Neural crest cell (in vitro differentiated cells): ENCODE measurements at places on chromosomes 5 and 9. TPM values are rescaled to one million over a fixed set of nuclear protein-coding genes. Genes with fewer than 3 reads are reported as not detected.
A peak's percentile ranks its signal among the peaks of the same experiment; 100 is the strongest.

PCDHB16 gene
- total RNA-seq: 11.4 and 12.6 TPM in 2 replicates

- H3K36me3 ChIP-seq: peaks cover 6% of the 10 kb centered on the region
- no peak overlapping the region for H3K4me3 ChIP-seq
- no peak overlapping the region for H3K27ac ChIP-seq
- no peak for DNase-seq
These were observed 8.0 kb downstream of the AFAP1L1 start for GRCh38 chr5:149279661-149280060.

DNA sequence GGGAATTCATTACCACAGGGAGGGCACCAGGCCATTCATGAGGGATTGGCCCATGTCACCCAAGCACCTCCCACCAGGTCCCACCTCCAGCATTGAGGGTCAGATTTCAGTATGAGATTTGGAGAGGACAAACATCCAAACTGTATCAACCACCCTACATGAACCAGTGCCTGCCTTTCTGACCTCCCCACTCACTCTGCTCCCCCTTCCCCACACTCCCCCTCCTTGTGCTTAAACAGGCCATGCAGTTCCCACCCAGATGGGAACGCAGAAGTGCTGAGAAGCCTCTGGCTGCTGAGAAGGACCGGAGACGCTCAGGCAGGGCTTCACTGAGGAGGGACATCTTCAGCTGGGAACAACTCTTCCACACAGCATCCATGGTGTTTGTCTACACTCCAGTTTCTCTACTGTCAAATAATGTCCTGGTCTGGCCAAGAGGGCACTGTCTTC, 30.0 kb upstream of the ADAMTS2 start:
- no peak for DNase-seq
- H3K36me3 ChIP-seq: no peaks in the 10 kb centered on the region
- no peaks in the 10 kb centered on the region for H3K4me1 ChIP-seq
- H3K27ac ChIP-seq: no peak overlapping the region
- H3K27me3 ChIP-seq: no peaks in the 10 kb centered on the region
- H3K4me3 ChIP-seq: no peak overlapping the region

EEIG1 gene
- 53.5 and 71.1 TPM in 2 replicates for total RNA-seq

DNA sequence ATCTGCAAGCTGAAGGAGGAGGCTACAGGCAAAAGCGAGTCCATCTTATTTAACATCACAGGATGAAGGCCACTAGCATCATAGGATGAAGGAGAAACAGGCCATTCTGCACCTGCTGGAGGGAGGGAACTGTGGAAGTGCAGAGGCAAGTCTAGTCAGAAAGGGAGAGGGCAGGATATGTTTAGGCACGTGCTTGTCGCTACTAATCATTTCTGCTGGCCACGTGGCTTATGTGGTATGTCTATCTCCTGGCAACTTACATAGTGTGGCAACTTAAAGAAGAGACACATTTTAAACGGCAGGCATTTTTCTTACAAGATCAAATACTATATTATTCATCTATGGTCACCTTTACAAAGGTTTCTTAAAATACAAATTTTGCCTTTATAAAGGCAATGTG, 74.0 kb downstream of the GNAQ start:
- H3K36me3 ChIP-seq: peaks cover 4% of the 10 kb centered on the region
- no peak overlapping the region for H3K4me3 ChIP-seq
- DNase-seq: no peak
- no peaks in the 10 kb centered on the region for H3K27me3 ChIP-seq

SMIM27 gene
- total RNA-seq: 10.2 and 13.6 TPM in 2 replicates

DNA sequence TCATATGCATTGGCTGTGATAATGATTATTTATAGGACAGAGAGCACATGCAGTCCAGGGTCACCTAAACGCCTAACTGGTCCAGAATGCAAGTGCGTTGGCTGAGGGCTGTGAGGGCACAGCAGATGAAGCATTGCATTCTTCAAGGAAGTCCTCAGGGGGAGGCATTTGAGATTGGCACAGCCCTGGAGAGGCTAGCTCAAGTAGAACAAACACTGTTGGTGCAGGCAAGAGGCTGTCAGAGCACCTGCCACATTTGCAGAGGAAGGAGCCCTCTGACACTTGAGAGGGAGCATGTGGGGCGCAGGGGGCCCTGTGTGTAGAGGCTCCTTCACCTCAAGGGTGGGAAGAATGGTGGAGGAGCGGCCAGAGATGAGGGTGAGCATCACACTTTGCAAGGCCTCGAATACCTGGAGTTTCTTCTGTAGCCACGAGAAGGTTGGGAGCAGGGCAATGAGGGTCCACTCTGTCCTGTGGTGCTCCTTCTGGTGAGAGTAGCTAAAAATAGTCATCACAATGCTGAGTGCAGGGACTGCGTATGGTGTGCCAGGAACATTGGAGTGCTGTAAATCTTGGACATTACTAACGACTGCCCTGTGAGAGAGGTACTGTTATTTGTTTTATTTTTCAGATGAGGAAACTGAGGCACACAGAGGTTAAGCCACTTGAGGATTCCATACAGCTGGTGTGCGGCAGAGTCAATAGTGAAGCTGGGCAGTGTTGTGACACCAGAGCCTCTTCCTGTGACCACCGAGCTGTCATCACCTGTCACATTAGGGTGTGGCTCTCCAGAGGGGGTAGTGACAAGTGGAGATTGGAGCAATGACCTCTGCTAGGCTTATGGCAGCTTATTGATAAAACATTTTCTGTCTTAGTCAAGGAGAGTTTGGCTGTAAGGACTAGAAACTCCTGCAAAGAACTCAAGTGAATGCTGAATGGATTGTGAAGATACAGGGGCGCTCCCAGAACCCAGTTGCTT, 100.2 kb downstream of the PIP5K1B start:
- H3K36me3 ChIP-seq: no peaks in the 10 kb centered on the region
- peaks cover 32% of the 10 kb centered on the region for H3K4me1 ChIP-seq
- DNase-seq: no peak
- H3K27ac ChIP-seq: no peak overlapping the region
- H3K4me3 ChIP-seq: no peak overlapping the region

GRCh38 chr5:171476701-171477100, 57.3 kb downstream of the FGF18 start:
- H3K27ac ChIP-seq: no peak overlapping the region
- no peak for DNase-seq
- H3K4me3 ChIP-seq: no peak overlapping the region
- H3K27me3 ChIP-seq: no peaks in the 10 kb centered on the region

DNA sequence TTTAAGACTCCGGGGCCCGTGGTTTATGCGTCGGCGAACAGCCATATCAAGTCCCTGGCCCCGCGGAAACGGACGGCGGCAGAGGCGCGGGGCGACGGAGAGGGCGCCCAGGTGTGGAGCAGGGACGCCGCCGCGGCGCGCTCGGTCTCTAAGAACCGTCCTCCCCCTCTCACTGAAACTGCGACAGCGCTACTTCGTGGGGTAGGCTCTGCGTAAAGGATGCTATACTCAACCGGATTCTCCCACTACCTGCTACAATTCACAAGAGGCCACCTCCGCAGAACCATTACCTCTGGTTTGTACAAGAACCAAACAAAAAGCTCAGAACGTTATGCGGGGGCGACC, 404 bp downstream of the MRNIP start:
- peak overlapping the region; percentile 98 for H3K4me3 ChIP-seq
- peaks cover 3% of the 10 kb centered on the region for H3K36me3 ChIP-seq
- H3K4me1 ChIP-seq: peaks cover 26% of the 10 kb centered on the region
- peak overlapping the region; percentile 88 for H3K27ac ChIP-seq
- no peak for DNase-seq
- H3K27me3 ChIP-seq: no peaks in the 10 kb centered on the region

RANBP3L gene
- not detected in 2 replicates for total RNA-seq

- peaks cover 40% of the 10 kb centered on the region for H3K4me1 ChIP-seq
- no peak for DNase-seq
- H3K36me3 ChIP-seq: peaks cover 3% of the 10 kb centered on the region
- peak overlapping the region; percentile 65 for H3K27ac ChIP-seq
These were observed 110.7 kb downstream of the CCDC192 start for GRCh38 chr5:127813633-127814587.

MINAR2 gene
- total RNA-seq: 0.09 TPM in 1 of 2 replicates, not detected in the other

- H3K4me3 ChIP-seq: no peak overlapping the region
- H3K4me1 ChIP-seq: no peaks in the 10 kb centered on the region
- no peak overlapping the region for H3K27ac ChIP-seq
- peaks cover 12% of the 10 kb centered on the region for H3K36me3 ChIP-seq
These were observed 221.4 kb downstream of the SEMA5A start for GRCh38 chr5:9324348-9325077.
